ENCODE measurements at places on chromosomes 7 and 10.

- DNase-seq, result no peak
These were observed 5.1 kb downstream of the SLC29A4 start for GRCh38 chr7:5287802-5288201.

DNA sequence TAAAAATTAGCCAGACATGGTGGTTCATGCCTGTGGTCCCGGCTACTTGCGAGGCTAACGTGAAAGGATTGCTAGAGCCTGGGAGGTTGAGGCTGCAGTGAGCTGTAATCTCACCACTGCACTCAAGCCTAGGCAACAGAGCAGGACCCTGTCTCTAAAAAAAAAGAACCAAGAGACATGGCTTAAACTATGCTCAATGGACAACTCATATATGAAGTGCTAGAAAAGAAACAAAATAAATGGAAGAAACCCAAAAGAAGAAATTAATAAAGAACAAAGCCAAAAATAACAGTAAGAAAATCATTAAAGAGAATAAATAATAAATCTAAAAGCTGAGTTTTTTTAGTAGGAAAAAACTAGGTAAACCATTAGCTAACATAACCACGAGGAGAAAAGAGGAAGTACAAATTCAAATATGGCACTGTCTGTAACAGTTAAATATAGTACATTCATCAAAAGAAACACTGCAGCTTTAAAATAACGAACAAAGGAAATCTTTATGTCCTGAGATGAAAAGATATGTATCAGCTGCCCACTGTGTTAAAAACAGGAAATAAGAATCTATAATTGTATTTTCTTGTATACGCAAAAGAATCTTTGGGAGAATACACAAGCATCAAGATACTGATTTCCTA is 48.7 kb downstream of the UPF2 start:
- no peak for DNase-seq

DNA sequence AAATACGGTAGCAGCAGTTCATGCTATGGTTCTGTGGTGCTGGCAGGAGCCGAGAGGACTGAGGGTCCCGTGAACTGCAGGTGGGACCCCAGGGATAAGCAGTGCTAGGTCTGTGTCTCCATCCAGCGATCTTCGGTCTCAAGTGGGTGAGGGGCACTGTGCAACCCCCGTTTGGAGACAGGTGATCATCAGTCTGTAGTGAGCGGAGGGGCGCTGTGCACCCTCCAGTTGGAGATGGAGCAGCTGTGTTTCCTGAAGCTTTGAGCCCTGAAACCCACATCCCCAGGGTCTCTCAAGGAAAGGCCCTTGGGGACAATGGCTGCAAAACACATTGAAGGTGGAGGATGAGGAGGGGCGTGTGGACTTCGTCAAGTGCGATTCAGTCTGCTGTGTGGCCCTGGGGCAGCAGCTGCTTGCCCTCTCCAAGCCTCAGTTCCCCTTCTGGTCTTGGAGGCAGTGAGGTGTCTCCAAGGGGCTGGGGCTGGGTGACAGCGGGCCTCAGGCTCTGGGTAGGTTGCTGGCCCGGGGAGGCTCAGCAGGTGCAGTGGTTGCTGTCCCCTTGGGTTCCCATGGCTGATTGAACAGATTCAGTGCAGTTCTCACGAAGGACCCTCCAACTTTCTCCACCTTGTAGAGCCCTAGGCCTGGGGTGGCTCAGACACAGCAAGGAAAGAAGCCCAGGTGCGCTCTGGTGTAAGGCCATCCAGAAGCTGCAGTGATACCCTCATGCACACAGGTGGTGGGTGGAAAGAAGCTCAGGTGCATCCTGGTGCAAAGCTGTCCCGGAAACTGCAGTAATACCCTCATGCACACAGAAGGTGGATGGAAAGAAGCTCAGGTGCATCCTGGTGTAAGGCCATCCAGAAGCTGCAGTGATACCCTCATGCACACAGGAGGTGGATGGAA is 160.6 kb downstream of the ADARB2 start:
- DNase-seq, result no peak

DNA sequence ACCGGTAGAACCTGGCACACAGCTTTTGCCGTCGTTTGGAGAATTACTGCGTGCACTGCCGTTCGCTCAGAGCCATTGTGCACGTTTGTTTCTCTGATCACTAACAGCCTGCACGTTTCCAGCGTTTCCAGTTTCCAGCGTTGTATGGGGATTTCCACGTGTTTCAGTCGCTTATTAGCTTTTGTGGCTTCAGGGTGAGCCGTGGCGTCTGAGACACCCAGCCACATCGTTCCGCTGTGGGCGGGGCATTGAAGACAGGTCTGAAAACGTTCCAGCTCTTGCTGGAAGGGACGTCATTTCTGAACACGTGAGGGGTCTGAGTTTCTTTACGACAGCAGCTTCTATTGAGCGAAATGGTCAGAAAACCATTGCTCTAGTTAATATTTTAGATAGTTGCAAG is 164.8 kb downstream of the DNAJB6 start:
- DNase-seq, result no peak

- no peak for DNase-seq
These were observed 15.9 kb downstream of the SH3PXD2A start for GRCh38 chr10:103839519-103839871.

DNA sequence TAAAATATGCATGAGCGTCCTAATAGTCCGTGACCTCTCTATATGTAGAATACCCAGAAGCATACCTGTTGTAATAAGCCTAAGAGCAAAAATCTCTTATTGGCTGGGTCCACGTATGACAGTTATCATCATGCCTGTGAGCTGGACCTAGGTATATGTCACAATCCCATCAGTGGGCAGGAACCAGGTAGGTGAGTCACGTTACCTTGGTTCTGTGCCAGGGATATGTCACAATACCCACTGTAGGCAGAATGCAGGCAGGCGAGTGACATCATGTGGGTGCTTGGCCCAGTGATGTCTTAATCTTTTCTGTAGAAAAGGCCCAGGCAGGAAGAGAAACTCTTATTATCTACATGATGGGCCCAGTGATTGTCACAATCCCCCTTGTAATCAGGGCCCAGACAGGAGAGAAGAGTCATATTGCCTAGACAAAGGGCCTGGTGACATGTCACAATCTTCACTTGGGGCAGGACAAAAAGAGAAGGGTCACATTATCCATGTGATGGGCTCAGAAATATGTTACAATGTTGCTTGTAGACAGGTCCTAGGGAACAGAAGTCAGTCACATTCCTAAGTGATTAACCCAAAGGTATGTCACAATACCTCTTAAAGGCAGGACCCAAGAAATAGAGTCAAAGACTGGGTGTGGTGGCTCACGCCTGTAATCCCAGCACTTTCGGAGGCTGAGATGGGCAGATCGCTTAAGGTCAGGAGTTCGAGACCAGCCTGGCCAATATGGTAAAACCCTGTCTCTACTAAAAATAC is 12.9 kb upstream of the ZNF736 start:
- DNase-seq, result no peak

GRCh38 chr7:110607050-110607857 is 483.7 kb upstream of the LRRN3 start:
- no peak for DNase-seq

GRCh38 chr10:48767373-48768143 is 82.9 kb downstream of the WDFY4 start:
- DNase-seq, result no peak

DNA sequence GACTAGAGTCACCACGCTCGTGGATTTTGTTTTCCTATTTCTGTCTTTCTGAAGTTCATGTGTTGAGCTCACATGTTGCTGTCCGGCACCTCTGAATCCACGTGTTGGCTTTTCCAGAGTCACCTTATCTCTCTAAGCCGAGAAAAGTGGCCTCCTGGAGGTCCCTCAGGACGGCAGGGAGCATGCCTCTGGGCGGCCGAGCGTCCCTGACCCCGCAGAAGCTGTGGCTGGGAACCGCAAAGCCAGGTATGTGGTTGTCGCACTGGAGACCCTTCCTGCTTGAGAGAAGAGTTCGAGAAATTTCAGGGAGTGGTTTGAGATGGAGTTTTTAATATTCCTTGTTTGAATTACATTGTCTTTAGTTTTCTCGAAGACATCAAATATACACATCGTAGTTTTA is 12.6 kb downstream of the IQCE start:
- DNase-seq, result no peak

DNA sequence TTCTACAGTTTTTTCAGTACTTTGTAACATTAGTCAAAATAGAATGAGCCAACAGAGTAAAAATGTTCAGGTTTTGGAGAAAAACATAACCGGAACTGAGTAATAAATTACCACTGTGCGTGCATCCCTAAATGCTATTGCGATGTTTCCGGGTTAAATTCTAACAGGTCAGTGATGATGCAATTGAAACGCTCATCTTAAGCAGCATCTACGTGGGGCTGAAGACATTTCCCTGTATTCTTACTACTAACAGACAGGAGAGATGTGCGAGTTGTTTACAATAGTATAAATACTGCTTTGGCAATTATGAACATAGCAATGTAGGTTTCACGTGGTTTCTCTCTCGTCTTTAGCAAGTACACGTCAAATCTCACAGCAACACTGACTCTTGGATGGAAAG is 149.4 kb downstream of the USP6NL start:
- no peak for DNase-seq

DNA sequence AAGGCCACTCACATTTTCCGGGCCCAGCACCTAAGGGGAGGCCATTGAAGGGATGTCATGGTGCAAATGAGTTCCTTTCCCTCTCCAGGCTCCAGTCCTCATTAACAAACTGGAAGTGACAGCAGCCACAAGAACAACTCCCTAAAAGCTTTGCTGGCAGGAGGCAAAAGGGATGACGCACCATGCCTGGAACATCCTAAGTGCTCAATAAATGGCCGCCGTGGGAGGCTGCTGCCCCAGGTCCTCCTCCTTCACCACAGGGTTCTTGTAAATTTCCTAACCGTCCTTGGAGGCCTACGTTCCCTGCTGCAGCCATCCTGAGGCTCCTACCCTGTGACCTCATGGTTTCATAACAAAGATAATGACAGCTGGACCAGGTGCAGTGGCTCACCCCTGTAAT is 41.3 kb upstream of the CAMK1D start:
- no peak for DNase-seq
